ENCODE measurements at places on chromosomes 1 and 21.
A peak's percentile ranks its signal among the peaks of the same experiment; 100 is the strongest.

DNA sequence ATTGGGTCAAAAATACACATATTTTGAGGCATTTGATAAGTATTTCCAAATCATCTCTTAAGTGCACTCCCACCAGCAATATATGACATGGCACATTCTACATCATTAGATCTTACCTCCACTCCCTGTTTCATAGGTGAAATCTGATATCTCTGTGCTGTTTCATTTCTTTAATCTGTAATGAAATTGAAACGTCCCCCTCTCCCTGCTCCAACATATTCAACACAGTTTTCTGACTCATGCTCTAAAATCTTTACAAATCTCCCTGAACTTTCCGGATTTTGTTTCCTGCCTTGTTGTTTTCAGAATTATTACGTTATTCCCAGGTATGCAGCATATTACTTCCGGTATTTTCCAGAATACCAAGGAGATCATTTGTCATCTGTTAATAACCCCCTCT, 66.1 kb upstream of the AKT3 start:
- H3K4me3 ChIP-seq: no peak overlapping the region
- no peaks in the 10 kb centered on the region for H3K36me3 ChIP-seq
- no peaks in the 10 kb centered on the region for H3K27me3 ChIP-seq
- no peak for DNase-seq
- no peaks in the 10 kb centered on the region for H3K4me1 ChIP-seq

GRCh38 chr21:26966649-26967061, 233 bp downstream of the ADAMTS5 start:
- peaks cover 5% of the 10 kb centered on the region for H3K4me1 ChIP-seq
- no peaks in the 10 kb centered on the region for H3K36me3 ChIP-seq
- H3K27me3 ChIP-seq: peaks cover 14% of the 10 kb centered on the region
- H3K4me3 ChIP-seq: peak overlapping the region; percentile 11
- H3K27ac ChIP-seq: no peak overlapping the region

DNA sequence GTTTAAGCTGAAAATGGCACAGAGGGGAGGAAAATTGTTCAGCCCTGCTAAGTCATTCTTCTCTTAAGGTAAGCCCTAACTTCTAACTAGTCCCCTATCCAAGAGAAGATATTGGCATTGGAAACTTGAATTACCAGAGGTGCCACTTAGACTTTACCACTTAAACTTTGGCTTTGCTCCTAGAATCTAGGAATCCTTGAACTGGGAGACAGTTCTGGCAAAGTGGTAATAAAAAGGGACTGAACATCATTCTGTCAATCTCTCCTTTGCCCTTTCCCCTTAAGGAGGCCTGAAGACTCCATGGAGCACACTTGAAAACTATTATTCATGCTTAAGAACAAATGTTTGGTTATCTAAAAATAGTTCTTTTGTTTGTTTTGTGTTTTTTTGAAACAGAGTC, 8.4 kb downstream of the ATP1A4 start:
- DNase-seq: no peak
- H3K4me1 ChIP-seq: no peaks in the 10 kb centered on the region
- H3K27ac ChIP-seq: no peak overlapping the region

DNA sequence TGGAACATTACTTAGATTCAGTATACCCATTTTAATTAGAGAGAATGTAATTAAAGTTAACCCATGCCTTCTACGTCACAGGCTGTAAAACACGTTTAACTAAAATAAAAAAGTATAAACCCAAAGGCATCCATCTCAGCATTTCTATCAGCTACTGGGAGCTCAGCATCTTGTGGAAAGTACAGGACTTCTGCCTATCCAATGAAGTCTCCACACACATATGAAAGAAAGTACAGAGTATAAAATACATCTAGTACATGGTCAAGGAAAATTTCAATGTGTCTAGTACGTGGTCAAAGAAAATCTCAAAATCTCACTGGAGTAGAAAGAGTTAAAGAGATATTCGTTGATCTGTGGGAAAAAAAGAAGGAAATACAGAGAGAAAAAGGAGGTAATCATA, 141.4 kb upstream of the ZNHIT6 start:
- DNase-seq: no peak
- H3K4me3 ChIP-seq: no peak overlapping the region
- no peaks in the 10 kb centered on the region for H3K27me3 ChIP-seq
- no peaks in the 10 kb centered on the region for H3K36me3 ChIP-seq
- H3K4me1 ChIP-seq: no peaks in the 10 kb centered on the region

GRCh38 chr1:11594222-11594621, 60.0 kb downstream of the FBXO2 start:
- no peaks in the 10 kb centered on the region for H3K36me3 ChIP-seq
- no peak overlapping the region for H3K27ac ChIP-seq
- no peak overlapping the region for H3K4me3 ChIP-seq
- DNase-seq: no peak
- no peaks in the 10 kb centered on the region for H3K4me1 ChIP-seq
- no peaks in the 10 kb centered on the region for H3K27me3 ChIP-seq

GRCh38 chr1:26350701-26351589, 3.0 kb downstream of the CRYBG2 start:
- H3K4me3 ChIP-seq: no peak overlapping the region
- H3K36me3 ChIP-seq: no peaks in the 10 kb centered on the region
- H3K27me3 ChIP-seq: no peaks in the 10 kb centered on the region
- H3K4me1 ChIP-seq: no peaks in the 10 kb centered on the region

DNA sequence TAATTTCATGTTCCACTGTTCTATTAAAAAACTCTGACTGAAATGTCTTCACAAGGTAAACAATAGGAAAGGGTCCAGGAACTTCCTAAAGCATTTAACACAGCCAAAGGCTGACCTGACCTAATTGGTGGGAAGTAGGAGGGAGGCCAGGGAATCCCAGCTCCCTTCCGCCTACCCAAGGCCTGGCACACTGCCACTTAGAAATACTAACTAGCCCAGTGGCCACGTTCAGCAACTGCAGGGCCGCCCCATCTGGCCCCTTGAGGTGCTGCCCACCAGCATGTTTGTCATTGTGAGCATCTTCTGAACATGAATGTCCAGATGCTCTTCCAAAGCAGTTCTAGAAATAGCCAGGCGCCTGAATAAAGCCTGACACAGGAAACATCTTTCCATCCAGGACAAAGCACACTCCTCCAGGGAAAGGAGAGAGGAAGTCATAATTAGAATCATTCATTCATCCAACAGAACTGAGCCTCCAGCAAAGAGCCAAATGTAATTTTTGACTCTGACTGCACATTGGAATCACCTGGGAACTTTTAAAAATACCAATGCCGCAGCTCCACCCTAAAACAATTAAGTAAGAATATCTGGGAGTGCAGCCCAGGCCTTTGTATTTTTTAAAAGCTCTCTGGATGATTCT, 44.6 kb upstream of the BCL9 start:
- H3K27ac ChIP-seq: no peak overlapping the region
- no peaks in the 10 kb centered on the region for H3K36me3 ChIP-seq
- no peaks in the 10 kb centered on the region for H3K4me1 ChIP-seq

DNA sequence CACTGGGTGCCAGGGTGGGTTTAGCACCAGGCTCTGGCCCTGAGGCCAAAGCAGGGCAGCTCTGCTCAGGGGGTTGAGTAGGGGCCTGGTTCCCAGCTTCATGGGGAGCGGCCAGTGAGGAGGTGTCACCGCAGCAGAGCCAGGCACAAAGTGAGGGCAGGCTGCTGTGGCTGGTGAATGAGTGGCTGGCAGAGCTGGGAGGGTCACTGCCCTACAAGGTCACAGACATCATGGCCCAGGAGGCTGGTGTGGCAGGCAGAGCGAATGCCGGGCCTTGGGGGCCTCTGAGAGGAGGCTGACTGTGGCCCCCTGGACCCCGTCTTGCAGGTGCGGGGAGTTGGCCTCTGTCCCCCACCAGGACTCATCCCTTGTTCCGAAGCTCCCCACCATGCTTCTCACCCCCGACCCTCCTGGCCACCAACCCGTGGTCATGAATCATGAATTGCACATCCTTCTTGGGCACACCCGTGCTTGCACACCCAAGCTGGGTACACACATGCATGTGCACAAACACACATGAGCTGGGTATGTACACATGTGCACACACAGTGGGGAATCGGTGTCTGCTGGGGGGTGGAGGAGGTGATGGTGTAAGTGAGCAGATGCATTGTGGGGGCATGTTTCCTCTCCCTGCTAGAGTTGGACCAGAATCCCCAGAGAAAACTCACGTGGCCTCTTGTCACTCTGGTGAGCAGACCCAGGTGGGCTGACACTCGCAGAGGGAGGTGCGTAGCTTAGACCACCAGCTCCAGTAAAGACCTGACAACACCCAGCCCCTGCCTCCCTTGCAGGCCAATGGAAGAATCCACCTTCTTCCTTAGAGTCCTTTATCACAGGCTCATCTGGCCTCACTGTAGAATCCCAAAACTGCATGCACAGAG, 4.8 kb upstream of the GNB1 start:
- no peak overlapping the region for H3K27ac ChIP-seq
- no peak overlapping the region for H3K4me3 ChIP-seq
- no peaks in the 10 kb centered on the region for H3K36me3 ChIP-seq
- DNase-seq: no peak
- H3K27me3 ChIP-seq: no peaks in the 10 kb centered on the region

GRCh38 chr1:20172033-20172590, 13.8 kb upstream of the UBXN10 start:
- no peak overlapping the region for H3K4me3 ChIP-seq
- no peaks in the 10 kb centered on the region for H3K36me3 ChIP-seq

- no peak overlapping the region for H3K4me3 ChIP-seq
- no peak for DNase-seq
- no peaks in the 10 kb centered on the region for H3K27me3 ChIP-seq
- no peaks in the 10 kb centered on the region for H3K36me3 ChIP-seq
- H3K27ac ChIP-seq: no peak overlapping the region
These were observed 108.5 kb upstream of the SERTAD4 start for GRCh38 chr1:210123924-210124589.

DNA sequence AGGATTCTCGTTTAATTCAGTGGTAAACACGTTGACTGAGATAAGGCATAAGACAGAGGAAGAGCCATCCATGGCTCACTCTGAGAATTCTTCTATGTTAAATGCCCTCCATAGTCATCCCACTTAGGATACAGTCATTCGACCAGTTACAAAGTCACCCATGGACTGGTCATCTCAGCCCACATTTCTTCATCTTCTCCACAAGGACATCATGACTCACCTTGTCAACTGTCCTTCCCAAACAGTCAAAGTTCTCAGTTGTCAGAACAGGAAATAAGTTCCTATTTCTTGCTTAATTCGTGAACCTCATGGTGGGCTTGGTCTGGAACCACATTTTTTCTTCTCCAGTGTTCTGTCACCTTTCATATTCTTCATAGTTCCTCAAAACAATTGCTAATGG, 133.2 kb downstream of the TGFB2 start:
- H3K4me1 ChIP-seq: no peaks in the 10 kb centered on the region
- DNase-seq: no peak
- no peak overlapping the region for H3K4me3 ChIP-seq
- no peaks in the 10 kb centered on the region for H3K27me3 ChIP-seq
- H3K36me3 ChIP-seq: no peaks in the 10 kb centered on the region
- no peak overlapping the region for H3K27ac ChIP-seq

- DNase-seq: no peak
- no peaks in the 10 kb centered on the region for H3K4me1 ChIP-seq
- no peak overlapping the region for H3K4me3 ChIP-seq
- H3K27me3 ChIP-seq: no peaks in the 10 kb centered on the region
These were observed 39.9 kb downstream of the IL6R start for GRCh38 chr1:154445040-154445472.

GRCh38 chr1:85153149-85153891, 47.5 kb downstream of the SYDE2 start:
- no peak overlapping the region for H3K4me3 ChIP-seq
- H3K4me1 ChIP-seq: no peaks in the 10 kb centered on the region
- no peaks in the 10 kb centered on the region for H3K27me3 ChIP-seq
- H3K36me3 ChIP-seq: no peaks in the 10 kb centered on the region

DNA sequence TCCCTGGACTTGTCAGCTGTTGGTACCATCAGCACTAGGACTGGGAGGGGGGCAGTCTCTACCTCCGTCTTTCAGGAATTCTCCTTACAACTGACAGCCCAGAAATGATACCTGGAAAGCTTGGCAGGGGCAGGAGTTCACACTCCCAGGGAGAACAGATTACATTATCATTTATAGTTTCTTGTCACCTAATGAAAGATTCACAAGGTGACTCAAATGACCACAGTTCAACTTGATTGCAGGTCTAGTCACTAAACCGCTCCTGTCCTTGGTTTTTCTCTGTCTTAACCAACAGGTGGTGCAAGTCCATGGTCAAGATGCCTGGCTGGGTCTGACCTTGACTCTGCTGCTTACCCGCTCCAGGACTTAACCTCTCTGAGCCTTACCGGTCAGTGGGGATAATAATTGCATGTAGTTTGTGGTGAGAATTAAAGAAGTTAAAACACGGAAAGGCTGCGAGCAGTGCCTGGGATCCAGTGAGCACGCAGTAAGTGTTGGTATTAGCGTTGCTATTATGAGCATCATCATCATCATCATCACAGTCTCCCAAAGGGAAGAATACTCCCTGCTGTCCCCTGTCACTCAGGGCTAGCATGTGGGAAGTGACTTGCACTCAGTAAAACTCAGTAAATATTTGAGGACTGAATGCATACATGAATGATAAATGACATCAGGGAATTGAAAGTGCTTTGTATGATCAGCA, 125.3 kb upstream of the CD34 start:
- no peak overlapping the region for H3K4me3 ChIP-seq
- DNase-seq: no peak
- peaks cover 14% of the 10 kb centered on the region for H3K36me3 ChIP-seq
- no peak overlapping the region for H3K27ac ChIP-seq
- H3K27me3 ChIP-seq: no peaks in the 10 kb centered on the region

DNA sequence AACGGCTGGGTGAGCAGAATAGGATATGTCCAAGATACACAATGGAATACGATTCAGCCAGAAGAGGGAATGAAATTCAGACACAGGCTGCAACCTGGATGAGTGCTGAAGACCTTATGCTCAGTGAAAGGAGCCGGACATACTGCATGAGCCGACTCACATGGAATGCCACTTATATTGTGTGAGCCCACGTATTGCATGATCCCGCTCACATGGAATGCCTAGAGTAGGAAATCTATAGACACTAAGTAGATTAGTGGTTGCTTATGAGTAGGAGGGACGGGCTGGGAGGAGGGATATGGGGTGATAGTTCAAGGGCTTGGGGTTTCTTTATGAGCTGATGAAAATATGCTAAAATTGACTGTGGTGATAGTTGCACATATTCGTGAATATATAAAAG, 26.8 kb downstream of the TMPRSS2 start:
- no peak for DNase-seq
- peaks cover 46% of the 10 kb centered on the region for H3K4me1 ChIP-seq
- H3K27ac ChIP-seq: no peak overlapping the region
- H3K4me3 ChIP-seq: no peak overlapping the region
- H3K27me3 ChIP-seq: no peaks in the 10 kb centered on the region

- H3K27me3 ChIP-seq: no peaks in the 10 kb centered on the region
- no peak overlapping the region for H3K27ac ChIP-seq
- DNase-seq: no peak
- H3K36me3 ChIP-seq: no peaks in the 10 kb centered on the region
- H3K4me3 ChIP-seq: no peak overlapping the region
- H3K4me1 ChIP-seq: no peaks in the 10 kb centered on the region
These were observed 272.9 kb downstream of the RWDD3 start for GRCh38 chr1:95506736-95507414.

DNA sequence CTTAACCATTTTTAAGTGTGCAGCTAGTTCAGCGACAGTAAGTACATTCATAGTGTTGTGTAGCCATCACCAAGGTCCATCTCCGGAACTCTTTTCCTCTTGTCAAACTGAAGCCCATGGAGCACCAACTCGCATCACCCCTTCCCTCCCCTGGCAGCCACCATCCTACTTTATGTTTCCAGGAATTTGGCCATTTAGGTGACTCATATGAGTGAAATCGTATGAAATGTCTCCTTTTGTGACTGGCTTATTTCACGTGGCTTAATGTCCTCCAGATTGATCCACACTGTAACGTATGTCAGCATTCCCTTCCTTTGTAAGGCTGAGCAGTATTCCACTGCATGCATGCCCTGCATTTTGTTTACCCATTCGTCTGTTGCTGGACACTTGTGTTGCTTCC, 2.5 kb downstream of the COL6A2 start:
- H3K27me3 ChIP-seq: peaks cover 6% of the 10 kb centered on the region
- no peaks in the 10 kb centered on the region for H3K4me1 ChIP-seq
- H3K36me3 ChIP-seq: no peaks in the 10 kb centered on the region
- no peak for DNase-seq

Data from pancreas (tissue), 10 donors.